ENCODE measurements at places on chromosomes 7 and 10.

GRCh38 chr7:156545979-156546378 is 94.6 kb upstream of the RNF32 start:
- no peak for DNase-seq

DNA sequence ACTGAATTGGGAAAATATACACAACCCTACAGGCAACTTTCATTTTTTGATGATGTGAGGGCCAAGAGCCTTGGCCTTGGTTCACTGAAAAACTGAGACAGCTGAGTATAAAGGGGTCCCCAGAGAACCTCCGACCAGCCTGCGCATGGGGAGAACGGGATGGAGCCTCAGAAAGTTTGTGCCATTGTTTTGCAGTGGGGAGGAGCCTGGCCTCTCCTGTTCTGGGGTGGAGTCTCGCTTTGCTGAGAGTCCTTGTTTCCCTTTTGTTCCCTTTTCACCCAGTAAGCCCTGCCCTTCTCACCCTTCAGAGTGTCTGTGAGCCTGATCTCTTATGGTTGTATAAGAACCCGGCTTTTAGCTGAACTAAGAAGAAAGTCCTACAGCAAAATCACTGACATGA is 193.2 kb upstream of the AKR1E2 start:
- DNase-seq: no peak

GRCh38 chr7:159119026-159119741 is 25.5 kb downstream of the VIPR2 start:
- no peak for DNase-seq

GRCh38 chr7:89798599-89798996 is 355.7 kb upstream of the STEAP1 start:
- DNase-seq: peak; percentile 58

DNA sequence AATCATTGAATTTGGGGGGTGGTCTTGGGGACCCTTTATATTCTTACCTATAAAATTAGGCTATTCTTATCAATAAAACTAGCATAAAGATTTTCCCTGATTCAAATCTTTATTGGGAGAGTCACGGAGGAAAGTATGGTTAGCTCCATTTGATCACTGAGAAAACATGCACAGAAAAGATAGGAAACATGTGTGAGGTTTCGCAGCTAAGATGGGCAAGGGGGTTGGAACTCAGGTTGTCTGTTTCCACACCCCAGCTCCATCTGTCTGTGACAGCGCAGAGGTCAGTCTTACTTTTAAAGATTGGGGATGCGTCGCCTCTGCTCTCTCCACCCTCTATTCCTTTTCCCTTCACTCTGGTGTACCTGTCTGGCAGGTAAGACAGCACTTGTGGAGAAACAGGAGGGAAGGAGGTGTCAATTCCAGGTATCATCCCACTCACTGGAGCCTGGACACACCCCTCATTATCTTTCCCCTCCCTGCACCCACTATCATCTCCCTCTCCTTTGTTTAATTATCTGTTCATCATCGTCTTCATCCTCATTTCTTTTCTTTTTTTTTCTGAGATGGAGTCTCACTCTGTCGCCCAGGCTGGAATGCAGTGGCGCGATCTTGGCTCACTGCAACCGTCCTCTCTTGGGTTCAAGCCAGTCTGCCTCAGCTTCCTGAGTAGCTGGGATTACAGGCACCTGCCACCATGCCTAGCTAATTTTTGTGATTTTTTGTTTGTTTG is 2.4 kb upstream of the DENND10 start:
- DNase-seq: no peak

GRCh38 chr7:80210400-80210799 is 75.8 kb downstream of the GNAI1 start:
- no peak for DNase-seq

DNA sequence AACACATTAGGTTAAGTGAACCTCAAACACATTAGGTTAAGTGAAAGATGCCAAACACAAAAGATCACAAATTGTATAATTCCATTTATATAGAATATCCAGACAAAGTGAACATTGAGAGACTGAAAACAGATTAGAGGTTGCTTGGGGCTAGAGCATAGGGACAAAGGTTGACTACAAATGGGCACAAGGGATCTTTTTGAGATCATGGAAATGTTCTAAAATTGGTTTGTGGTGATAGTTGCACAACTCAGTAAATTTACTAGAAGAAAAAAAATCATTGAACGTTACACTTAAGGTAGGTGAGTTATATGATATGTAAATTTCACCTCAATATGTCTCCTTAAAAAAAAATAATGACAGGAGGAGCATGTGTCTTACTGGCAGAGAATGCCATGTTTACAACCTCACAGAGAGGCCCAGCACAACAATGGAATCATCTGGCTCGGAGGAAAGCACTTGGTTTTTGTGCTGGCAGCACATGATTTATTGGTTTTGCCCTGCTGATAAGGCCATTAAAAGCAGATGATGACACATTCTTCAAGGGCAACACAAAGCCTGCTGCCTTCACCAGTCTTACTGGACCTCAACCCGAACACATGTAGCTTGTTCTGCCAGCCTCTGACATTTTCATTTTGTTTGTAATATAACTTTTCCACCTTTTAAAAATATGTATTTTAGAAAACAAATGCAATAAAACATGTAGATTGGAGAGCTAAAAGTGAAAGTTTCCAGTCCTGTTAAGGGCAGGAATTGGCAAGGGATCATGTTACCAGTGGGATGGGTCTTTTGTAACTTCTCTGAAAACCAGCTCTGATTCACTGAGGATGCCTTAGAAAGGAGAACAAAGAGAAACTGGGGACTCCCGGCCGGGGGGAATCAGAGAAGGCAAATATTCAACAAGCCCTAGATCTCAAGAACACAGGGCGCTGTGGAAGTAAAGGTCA is 11.9 kb upstream of the LMOD2 start:
- peak; percentile 46 for DNase-seq

DNA sequence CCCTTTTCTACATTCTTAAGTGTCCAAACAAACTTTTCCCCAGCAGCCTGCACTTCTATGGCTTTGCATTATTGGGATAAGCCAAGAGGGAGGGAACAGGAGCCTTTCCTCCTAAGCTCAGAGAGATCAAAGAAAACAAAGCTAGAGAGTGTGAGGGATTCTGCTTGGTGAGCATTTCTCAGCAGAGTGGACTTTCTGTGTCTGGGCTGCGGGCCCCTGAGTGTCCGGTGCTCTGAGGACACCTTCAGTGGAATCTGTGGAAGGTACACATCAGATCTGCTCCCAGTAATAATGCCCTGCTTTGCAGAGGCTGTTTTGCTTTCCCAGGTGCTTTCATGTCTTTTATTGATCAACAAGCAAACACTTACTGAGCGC is 50.2 kb downstream of the KCNMA1 start:
- DNase-seq: no peak
